ENCODE measurements at places on chromosomes 6 and 20.

GRCh38 chr6:110039981-110040383, 61.9 kb downstream of the GPR6 start:
- DNase-seq = peak; percentile 47

DNA sequence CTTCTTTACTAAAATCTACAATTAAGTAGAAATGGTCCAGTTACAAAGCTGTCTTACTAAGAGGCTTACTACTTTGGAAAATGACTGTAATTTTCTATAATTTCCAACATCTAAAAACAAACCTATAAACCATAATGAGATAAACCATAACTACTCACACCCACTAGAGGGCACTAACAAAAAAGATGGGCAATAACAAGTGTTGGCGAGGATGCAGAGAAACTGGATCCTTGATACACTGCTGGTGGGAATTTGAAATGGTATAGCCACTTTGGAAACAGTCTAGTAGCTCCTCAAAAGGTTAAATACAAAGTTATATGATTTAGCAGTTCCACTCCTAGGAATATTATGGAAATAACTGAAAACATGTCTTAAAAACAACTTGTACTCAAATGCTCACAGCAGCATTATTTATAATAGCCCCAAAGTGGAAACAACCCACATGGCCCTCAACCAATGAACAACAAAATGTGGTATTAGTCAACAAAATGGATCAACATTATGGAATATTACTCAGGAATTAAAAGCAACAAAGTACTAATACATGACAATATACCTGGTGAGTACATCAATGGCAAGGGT, 50.6 kb downstream of the GJA10 start:
- DNase-seq = no peak

GRCh38 chr6:52394251-52394666, 25.9 kb upstream of the EFHC1 start:
- DNase-seq = no peak

DNA sequence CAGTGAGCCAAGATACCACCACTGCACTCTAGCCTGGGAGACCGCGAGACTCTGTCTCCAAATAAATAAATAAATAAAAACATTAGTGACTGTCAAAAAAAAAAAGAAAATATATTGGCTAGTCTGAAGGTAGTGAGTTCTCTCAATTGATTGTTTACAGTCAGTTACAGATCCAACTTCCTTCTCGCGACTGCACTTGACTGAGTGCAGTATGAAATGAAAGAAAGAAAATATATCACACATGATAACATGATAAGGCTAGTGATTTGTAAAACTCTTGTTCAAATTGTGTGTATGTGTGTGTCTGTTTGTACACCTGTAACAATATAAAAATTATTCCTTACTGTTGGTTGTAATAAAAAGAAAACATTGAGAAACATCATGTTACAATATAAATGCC, 7.9 kb downstream of the R3HDML start:
- no peak for DNase-seq

- no peak for DNase-seq
These were observed 20.7 kb downstream of the CGA start for GRCh38 chr6:87074101-87074621.

DNA sequence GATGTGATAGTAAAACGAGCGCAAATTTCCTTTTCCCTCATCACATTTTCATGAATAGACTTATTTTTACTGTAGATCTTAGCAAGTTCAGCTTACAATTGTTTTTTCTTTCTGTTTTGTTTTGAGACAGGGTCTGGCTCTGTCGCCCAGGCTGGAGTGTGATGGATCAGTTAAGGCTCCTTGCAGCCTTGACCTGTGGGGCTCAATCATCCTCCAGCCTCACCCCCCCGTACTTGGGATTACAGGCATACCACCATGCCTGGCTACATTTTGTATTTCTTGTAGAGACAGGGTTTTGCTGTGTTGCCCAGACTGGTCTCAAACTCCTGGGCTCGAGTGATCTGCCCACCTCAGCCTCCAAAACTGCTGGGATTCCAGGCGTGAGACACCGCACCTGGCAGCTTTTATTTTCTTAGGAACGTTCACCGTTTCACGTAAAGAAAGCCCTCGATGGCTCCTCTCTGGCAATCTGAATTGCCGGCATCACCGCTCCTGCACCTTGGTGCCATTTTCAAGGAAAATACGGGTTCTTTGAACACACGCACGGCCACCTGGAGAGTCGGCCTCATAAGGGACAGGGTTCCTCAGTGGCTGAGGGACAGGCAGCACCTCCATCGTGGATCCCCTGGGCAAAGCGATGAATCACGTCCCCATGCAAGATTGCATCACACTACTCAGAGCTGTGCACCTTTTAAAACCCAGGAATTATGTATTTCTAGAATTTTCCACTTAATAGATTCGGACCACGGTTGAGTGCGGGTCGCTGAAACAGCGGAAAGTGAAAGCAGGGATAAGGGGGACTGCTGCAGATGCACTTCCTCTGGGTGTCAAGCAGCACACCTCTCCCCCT, 78.7 kb downstream of the IRF4 start:
- DNase-seq = no peak

DNA sequence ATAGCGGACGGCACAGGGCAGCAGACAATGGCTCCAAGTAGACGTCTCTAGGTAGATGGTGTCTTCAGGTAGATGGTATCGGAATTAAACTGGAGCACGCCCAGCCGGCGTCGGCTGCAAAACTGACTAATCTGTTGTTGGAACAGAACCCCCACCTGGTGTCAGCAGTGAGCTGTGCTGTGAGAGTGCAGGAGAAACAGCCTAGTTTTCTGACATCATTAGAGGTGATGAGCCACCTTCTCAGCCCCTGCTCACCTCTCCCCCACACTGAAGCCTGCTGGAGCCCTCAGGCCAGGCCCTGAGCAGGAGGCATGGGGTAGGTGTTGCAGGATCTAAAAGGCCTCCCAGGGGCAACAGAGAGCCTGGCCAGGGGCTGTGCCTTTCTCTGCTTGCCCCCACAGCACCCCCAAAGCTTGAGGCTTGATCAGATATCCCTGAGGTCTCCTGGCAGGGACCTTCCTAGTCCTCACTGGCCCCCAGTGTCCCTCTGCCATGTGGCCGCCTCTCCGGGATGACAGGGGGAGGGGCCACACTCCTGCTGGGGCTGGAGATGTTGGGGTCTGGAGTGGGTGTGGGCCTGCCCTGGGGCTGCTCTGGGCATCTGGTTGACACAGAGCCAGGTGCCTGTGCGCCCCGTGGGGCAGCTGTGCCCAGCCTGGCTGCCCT, 6.9 kb upstream of the HELZ2 start:
- DNase-seq = no peak

DNA sequence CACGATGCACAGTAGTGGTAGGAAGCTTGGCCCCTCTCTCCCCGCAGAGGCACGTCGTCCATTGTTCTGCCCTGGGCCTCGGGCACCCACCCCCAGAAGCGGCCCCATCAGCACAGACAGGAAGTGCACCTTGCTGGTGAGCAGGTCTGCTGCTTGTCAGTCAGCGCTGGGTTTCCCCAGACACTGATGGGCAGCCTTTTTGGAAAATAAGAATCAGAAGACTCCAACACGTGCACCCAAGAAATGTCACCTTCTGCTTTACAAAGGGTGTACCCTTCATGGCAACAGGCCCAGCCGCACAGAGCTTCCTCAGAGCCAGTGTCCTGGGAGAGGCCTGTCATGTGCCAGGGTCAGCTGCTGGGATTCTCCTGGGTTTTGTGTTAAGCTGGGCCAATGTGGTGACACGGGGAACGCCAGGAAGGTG, 34.7 kb upstream of the IRF4 start:
- DNase-seq = no peak

- peak; percentile 43 for DNase-seq
These were observed 21.3 kb downstream of the TNXB start for GRCh38 chr6:32087574-32088486.

DNA sequence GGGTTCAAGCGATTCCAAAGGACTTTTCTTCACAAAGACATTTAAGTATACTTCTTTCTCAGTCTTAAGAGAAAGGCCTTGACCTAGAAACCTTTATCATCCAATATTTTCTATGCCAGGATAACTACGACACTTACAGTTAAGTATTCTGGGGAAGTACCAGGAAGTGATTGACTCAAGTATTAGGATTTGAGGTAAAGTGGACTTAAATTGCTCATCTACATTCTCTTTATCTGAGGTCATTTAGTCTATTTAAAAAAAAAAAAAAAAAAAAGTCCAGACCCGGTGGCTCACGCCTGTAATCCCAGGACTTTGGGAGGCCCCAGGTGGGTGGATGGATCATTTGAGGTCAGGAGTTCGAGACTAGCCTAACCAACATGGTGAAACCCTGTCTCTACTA, 114.7 kb downstream of the ZFAND3 start:
- DNase-seq = no peak

DNA sequence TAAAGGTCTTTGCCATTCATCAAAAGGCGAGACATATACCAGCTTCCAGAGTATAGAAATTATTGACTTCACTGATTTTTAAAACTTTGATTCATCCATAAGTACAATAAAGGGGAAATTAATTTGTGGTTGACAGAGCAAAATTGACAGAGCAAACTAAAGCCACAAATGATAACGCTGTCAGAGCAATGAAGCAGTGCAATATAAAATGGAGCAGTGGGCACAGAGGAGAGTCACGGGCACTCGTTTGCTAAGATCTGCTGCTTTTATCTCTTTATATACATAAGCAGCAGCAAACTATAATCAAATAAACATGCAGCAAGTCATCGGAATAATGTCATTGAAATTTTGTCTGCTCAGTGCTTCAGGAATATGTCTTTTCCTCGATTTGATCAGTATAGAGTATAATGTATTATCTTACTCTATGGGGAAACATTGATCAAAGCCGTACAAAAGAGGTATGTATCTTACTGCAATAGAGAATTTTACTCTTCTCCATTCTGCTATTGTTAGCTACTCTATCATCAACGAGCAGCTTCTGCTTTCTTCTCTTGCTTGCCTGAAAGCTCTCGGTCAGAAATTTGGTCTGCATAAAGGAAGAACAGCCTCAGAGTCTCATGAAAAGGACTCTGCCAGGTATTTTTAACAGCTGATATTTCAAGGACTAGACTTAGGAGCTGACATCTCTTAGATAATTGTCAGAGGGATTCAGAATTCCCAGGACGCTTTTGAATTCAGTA, 546.0 kb upstream of the ARID1B start:
- no peak for DNase-seq

DNA sequence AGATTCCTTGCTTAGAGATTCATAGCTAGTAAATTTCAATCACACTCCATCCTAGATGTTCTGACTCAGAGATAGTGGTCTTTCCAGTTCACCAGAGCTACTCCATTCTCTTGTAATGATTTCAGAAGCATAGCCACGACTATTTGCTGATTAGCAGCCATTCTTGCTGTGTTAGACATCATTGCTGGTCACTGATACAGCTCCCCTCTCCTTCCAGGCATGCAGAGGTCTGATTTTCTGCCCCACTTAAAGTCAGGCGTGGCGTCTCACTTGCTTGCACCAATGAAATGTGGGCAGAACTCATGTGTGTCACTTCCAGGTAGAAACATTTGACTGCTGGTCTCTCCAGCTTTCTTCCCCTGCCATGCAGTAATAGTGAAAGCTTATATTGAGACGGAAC, 168.9 kb upstream of the JARID2 start:
- no peak for DNase-seq

DNA sequence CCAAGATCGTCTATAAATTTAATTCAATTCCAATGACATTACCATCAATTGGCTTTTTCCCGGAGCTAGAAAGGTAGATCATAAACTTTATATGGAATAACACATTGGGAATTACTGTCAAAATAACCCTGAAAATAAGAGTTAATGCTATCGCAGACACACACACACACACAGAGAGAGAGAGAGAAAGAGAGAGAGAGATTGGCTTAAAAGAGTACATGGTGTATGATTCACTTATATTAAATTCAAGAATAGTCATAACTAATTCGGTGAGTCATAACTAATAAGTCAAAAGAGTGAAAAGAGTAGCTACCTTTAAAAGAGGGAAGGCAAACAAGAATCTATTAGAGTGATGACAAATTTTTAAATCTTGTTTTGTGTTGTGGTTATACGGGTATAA, 425.5 kb downstream of the TBC1D32 start:
- no peak for DNase-seq

DNA sequence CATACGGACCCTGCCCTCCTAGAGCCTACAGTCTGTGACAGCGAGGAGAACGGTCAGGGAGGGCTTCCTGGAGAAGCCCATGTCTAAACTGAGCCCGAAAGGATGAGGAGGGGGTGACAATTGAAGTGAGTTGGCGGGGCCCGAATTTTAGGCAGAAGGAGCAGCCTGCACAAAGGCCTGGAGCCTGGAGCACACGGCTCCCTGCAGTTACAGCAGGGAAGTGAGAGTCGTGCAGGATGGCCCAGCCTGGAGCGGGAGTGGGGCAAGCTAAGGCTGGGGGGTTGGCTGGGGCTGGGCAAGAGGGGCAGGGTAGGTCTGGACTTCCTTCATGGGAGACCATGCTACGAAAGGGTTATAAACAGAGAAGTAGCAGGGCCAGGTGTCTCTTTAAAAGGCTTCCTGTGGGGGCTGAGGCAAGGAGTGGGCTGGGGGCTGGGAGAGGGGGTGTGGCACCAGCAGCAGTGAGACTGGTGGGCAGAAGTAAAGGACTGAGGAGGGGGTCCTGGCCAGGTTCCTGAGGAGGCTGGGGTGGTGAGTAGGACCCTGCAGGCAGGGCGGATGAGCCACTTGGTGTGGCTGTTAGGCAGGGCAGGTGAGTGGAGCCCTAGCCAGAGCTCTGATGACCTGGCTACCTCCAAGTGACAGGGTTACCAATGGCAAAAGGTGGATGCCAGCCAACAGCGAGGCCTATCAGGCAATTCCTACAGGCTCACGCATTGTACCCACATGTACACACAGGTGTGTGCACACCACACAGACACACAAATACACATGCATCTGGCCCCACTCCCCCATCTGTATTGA, 119.2 kb downstream of the MRPL14 start:
- DNase-seq = no peak

DNA sequence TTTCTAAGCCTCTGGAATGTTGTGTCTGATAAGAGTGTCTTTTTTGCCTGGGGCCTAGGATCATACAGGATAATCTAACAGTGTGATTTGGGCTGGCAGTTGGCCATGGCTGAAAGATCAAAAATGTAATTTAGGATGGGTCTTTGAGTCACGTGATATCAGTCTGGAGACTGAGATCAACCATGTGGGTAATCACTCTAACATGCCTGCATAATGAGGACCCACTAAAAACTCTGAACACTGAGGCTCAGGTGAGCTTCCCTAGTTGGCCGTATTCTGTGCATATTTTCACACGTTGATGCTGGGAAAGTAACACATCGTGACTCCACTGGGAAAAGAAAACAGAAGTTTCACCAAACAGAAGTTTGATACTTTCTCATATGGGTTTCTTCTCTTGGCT, 6.3 kb upstream of the MMS22L start:
- DNase-seq = no peak

DNA sequence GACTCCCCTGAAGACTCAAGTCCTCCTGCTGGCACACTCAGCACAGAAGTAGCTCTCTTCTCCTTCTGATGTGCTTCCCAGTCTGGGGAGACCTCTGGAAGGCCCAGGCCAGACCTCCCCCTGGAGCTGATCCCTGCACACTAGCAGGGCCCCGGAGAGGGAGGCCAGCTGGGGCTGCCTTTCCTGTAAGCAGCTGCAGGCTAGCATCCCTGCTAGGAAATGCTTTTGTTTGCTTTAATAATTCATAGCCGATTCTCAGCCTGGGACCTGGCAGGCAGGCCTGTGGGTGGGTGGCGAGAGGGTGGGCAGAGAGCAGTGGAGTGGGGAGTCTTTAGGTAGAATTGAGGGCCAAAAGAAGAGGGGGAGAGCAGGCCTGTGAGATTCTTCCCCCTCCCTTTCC, 5.2 kb downstream of the EBF4 start:
- DNase-seq = no peak

GRCh38 chr6:9621276-9621675, 793.6 kb downstream of the TFAP2A start:
- DNase-seq = no peak

GRCh38 chr6:148166339-148166968, 176.2 kb upstream of the SASH1 start:
- peak; percentile 12 for DNase-seq

Measured in NCI-H1930 (cell line).